HT-29 (cell line): ENCODE measurements at places on chromosomes 4 and X. TPM values are rescaled to one million over a fixed set of nuclear protein-coding genes. Genes with fewer than 3 reads are reported as not detected.

Gene GPM6B
- not detected in 2 replicates for total RNA-seq

Gene PTPN13
- total RNA-seq: 6.1 and 8.9 TPM in 2 replicates

Gene ITGB1BP2
- total RNA-seq: 1.7 and 2.2 TPM in 2 replicates

Gene CXCR3
- total RNA-seq: 0.73 and 0.89 TPM in 2 replicates

Gene GJB1
- total RNA-seq: 45.9 and 52.6 TPM in 2 replicates

DNA sequence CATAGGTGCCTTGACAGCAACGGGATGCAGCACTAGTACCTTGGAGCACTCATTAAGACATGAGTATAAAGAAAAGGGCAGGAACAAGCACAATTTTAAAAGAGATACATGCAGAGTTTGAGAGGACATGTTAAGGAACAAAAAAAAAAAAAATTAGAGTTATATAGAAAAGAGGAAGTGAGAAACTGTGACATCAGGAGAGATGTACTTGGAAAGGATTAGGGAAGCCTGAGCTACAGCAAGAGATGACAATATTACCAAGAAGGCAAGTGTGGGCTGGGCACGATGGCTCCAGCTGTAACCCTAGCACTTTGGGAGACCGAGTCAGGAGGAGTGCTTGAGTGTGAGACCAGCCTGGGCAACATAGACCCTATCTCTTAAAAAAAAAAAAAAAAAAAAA lies 37.4 kb downstream of the GPR143 start:
- DNase-seq: no peak

DNA sequence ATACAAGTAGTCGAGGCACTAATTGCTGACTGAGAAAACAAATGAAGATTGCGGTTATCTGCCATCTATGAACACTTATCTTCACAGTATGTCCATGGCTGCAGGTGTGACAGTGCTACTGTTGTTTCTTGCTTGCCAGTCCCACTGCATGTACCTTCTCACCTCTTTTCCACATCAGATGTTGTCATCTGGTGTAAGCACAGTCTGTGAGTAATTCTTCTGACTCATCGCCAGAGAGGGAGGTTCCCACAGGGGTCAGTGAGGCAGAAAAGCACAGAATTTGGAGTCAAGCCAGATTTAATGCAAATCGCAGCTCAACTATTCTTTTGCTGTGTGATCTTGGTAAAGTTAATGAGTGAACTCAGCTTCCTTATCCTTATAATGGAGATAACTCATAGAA lies 144.4 kb downstream of the GLRA2 start:
- peak; percentile 66 for DNase-seq
